HepG2 (cell line): ENCODE measurements at places on chromosomes 7 and 10. TPM values are rescaled to one million over a fixed set of nuclear protein-coding genes. Genes with fewer than 3 reads are reported as not detected.

CCDC146 gene
- 1.2 and 2.4 TPM in 2 replicates for total RNA-seq

DNA sequence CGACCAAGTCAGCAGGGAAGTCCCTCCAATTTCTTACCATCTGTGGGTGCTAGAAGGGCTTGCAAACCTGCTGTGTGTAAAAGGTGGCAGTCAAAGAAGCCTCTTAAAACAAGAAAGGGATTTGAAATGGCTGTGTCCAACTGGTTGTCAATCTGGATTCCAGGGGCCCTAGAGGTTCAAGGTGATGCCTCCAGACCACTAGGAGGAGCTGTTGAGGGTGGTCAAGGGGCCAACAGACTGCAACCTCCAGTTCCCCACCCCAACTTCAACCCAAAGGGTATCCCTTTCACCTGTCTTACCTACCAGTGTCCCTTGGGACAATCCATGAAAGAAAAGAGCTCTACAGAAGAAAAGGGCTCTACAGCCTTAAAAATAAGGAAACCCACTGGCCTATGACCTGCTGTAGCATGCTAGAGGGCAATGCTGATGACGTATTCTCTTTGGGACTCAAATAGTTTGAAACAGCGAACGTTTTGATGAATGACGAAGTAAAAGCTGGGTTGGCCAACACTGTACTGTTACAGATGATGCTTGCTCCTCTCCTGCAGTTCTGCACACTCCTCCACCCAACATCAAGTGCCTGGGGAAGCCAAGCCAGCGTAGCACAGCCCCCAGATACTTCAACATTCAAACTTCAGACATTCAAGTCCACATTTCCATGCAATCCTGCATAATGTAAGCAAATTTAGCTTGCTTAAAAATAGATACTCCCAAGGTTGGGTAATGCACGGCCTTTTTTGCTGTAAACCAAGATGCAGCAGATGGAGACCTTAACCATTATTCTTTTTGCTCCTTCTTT is 45.9 kb upstream of the WDR11 start:
- H3K27ac ChIP-seq = no peak overlapping the region
- H3K4me1 ChIP-seq = no peaks in the 10 kb centered on the region
- H3K4me3 ChIP-seq = no peak overlapping the region
- no peaks in the 10 kb centered on the region for H3K27me3 ChIP-seq
- no peak for DNase-seq
- H3K36me3 ChIP-seq = no peaks in the 10 kb centered on the region

GRCh38 chr10:71984809-71985388 is 20.7 kb downstream of the CHST3 start:
- peaks cover 94% of the 10 kb centered on the region for H3K4me1 ChIP-seq
- H3K27me3 ChIP-seq = no peaks in the 10 kb centered on the region
- H3K4me3 ChIP-seq = no peak overlapping the region
- 0 out of 3 replicates have a peak, but pooled peaks cover 7% of the 10 kb centered on the region for H3K36me3 ChIP-seq

DNA sequence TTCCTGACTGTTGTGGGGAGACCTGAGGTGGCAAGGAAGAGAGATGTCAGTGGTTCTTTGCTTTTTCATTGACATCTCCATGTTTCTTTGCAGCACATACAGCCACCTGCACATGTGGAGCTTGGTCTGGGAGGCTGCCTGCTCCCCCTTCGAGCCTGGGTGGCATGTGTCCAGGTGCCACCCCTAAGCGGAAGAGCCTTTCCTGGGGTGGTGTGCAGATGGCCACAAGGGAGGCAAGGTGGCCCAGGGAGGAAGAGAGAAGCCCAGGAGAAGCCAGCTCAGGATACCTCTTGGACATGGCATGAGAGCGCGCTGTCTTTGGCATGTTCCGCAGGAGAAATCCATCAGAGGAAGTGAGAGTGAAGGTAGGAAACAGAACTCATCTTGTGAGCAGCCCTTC is 105.9 kb upstream of the NPTX2 start:
- no peaks in the 10 kb centered on the region for H3K36me3 ChIP-seq
- no peak overlapping the region for H3K27ac ChIP-seq
- no peaks in the 10 kb centered on the region for H3K4me1 ChIP-seq
- DNase-seq = no peak
- H3K4me3 ChIP-seq = no peak overlapping the region

DNA sequence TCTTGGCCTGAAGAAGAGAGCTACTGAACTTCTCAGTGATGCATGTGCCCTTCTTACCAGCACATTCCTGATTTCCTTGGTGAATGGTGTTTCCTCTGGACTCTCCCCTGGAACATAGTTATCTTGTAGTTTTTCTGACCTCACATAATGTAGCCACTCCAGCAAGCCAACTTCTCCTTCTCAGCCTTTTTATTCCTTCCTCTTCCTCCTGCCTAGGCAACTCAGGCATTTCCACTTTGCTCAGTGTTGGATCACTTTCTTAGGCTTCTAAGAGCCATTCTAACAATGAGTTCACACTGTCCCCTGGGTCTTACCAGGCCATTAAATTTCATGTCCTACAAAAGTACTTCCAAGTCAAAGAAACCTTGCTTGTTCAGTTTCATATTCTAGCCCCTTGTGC is 3.6 kb upstream of the PTTG1IP2 start:
- H3K4me1 ChIP-seq = no peaks in the 10 kb centered on the region
- no peaks in the 10 kb centered on the region for H3K27me3 ChIP-seq
